ENCODE measurements at places on chromosomes 5 and 9.

DNA sequence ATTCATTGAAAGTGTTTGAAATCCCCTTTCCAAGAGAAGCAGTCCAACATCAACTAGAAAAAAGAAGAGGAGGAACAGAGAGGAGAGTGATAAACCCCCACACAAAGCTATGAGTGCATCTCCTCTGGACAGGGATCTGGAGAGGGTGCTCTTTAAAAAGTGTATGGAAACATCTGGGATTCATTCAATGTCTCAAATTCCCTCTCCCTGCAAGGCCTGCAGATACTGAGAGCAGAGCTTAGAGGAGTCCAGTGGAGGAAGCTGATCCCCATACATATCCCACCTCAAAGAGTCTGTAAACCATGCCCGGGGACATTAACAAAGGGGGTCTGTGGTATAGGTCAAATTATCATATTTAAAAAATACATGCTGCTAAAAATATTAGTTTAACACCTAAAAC lies 2.2 kb downstream of the SPOCK1 start:
- DNase-seq, result no peak

- DNase-seq, result no peak
These were observed 224.5 kb downstream of the BNC2 start for GRCh38 chr9:16645970-16646369.

DNA sequence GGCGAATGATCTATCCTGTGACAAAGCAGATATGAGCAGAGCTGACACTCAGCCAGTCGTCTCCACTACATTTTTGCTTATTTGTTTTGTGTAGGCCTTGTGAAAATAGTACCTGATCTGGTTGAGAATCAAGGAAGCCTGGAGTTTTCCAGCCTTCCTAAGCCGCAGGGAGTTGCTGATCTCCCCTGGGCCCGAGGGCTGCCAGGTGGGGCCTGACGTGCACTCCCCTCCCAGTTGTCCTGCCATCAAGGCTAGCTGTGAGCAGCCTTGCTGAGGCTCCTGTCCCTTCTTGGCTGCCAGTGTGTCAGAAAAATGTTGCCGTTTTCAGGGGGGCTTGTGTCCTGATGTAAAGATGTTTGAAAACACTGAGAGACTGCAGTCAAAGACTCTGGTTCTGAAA lies 102.4 kb downstream of the SMARCA2 start:
- no peak for DNase-seq

- DNase-seq, result no peak
These were observed 371.9 kb downstream of the CETN3 start for GRCh38 chr5:90037646-90038045.

GRCh38 chr9:137279741-137280473 lies 2.4 kb downstream of the TOR4A start:
- DNase-seq, result no peak

DNA sequence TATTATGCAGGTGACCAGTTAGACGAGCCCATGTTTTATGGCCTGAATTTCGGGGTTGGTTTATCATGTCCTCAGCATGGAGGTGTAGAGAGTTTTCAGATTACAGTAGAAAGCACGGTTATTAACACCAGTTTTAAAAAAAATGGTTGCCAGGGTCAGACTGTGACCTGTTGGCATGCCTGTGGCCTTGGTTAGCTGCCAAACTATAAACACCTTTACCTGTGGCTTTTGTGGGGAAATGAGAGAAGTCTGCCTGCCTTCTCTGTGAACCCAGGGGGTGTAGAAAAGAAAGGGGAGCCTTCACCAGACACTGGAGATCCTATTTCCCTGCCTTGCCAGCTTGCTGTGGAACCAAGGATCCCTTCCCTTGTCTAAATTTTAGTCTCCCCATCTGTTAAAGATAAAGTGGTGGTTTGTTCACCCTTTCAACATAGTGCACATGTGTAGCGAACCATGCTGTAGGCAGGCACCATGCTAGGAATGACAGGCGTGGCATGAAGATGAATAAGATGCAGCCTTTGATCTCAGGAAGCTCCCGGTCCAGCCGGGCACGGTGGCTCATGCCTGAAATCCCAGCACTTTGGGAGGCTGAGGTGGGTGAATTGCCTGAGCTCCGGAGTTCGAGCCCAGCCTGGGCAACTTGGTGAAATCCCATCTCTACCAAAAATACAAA lies 6.1 kb upstream of the PHF19 start:
- no peak for DNase-seq

DNA sequence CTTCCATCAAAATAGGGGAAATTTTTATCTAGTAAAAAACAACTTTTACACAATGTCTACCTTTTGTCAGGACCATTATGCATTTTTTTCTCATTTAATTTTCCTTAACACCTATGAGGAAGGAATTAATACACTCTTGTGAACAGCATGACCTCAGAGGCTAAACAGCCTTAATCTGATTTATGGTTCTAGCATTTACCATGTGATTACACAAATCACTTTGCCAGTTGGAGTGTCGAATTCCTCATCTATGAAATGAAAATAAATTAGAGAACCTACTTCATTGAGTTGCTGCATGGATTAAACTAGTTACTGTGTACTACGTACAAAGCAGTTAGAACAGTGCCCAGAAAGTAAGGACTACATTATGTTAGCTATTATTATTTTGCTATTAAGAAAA lies 187.7 kb upstream of the MPDZ start:
- DNase-seq, result no peak

- no peak for DNase-seq
These were observed 45.6 kb upstream of the IER5L start for GRCh38 chr9:129223551-129224208.

DNA sequence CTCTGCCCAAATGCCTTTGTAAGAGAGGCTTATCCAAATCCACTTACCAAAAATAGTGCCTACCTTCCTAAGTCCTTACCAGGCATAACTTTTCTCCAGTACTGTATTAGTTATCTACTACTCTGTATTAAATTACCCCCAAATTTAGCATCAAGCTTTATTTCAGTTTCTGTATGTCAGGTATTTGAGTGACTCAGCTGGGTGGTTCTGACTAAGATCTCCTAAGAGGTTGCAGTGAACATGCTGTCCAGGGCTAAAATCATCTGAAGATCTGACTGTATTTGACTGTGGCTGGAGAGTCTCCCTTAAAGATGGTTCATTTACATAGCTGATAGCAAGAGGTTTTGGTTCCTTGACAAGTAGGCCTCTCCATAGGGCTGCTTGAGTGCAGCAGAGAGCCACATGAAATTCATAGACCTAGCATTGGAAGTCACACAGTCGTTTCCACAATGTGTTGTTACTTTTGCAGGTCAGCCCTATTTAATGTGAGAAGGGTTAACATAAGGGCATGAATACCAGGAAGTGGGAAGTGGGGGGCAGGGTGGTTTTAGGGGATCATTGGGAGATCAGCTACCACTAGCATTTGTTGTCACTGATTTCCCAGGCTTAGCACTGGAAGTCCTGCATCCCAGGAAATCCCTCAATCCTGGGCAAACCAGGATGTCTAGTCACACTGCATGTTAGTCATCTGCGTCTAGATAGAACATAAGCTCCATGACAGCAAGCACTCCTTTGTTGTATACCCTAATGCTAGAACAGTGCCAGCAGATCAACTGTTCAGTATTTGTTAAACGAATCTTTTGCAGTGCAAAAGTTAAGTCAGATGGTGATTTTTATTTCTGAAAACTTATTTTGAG lies 2.0 kb upstream of the ZNF622 start:
- peak; percentile 24 for DNase-seq

Measured in activated CD4-positive, alpha-beta memory T cell treated with anti-CD3 and anti-CD28 coated beads for 36 hours (primary cell).